ENCODE measurements at places on chromosomes 3 and 15.
A peak's percentile ranks its signal among the peaks of the same experiment; 100 is the strongest.

- DNase-seq = no peak
Observed at GRCh38 chr3:71197841-71198565, 385.5 kb downstream of the FOXP1 start.

DNA sequence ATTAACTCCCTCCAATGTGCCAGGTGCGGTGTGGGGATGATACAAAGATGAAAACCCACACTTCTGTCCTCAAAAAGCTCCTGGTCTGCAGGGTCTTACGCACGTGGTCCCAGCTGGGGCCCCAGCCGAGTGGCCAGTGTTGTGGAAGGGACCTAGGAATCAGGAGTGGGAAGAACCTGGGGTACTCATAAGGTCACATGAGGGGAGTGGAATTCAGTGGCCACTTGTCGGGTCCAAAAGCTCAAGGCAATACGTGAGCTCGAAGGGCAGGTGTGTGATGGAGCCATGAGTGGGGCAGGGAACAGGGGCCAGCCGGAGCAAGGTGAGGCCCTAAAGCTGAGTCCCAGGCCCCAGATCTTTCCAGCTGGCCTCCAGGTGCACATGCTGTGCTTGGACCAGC lies 260.0 kb upstream of the LYSMD4 start:
- DNase-seq = no peak

DNA sequence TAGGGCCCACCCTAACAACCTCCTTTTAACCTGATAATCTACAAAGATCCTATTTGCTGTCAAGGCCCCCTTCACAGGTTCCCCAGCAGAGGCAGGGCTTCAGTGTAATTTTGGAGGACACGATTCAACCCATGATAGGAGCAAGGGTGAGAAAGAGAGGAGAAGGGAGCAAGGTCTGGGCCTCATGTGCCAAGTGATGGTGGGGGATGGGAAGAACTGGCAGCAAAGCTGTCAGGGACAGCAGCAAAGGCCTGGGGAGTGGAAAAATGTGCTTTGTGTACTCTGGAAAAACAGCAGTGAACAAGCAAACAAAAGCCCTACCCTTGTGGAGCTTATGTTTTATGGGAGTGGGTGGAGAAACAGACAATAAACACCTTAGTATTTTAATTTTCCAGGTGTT lies 2.7 kb upstream of the GALNT15 start:
- DNase-seq = no peak

- no peak for DNase-seq
Observed at GRCh38 chr15:35827141-35827540, 281.2 kb upstream of the DPH6 start.

- DNase-seq = no peak
Observed at GRCh38 chr3:190003681-190004123, 117.0 kb downstream of the P3H2 start.

- DNase-seq = no peak
Observed at GRCh38 chr15:98727115-98728040, 79.0 kb downstream of the IGF1R start.

DNA sequence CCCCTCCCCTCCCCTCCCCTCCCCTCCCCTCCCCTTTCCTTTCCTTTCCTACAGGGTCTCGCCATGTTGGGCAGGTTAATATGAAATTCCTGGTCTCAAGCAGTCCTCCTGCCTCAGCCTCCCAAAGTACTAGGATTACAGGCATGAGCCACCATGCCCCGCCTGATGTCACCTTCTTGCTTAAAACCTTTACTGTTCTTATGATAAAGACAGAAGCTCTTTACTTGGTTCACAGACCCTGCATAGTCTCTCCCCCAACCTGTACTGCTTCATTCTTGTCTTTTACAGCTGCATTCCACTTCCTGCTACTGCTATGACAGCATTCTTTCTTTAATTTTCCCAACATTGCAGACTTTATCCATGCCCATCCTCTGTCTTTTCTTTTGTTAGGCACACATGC lies 20.8 kb downstream of the MED12L start:
- no peak for DNase-seq

DNA sequence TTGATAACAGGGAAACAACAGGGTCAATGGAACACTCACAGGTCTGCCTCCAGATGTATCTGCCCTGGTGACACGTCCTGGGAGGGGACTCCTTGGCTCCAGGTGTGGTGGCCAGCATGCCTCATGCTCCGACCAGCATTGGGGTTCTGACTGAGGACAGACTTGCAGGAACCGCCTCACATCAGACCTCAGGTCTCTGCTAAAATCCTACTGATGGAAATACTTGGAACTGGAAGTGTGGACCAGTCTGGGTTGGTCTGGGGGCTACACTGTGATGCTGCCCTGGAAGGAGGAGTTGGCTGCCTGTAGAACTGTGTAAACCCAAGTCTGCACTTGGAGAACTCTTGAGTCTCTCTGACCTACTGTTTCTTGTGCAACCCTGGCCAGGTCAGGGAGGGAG lies 17.1 kb upstream of the KY start:
- DNase-seq = no peak

GRCh38 chr3:155110996-155111901 lies 31.1 kb downstream of the MME start:
- no peak for DNase-seq

DNA sequence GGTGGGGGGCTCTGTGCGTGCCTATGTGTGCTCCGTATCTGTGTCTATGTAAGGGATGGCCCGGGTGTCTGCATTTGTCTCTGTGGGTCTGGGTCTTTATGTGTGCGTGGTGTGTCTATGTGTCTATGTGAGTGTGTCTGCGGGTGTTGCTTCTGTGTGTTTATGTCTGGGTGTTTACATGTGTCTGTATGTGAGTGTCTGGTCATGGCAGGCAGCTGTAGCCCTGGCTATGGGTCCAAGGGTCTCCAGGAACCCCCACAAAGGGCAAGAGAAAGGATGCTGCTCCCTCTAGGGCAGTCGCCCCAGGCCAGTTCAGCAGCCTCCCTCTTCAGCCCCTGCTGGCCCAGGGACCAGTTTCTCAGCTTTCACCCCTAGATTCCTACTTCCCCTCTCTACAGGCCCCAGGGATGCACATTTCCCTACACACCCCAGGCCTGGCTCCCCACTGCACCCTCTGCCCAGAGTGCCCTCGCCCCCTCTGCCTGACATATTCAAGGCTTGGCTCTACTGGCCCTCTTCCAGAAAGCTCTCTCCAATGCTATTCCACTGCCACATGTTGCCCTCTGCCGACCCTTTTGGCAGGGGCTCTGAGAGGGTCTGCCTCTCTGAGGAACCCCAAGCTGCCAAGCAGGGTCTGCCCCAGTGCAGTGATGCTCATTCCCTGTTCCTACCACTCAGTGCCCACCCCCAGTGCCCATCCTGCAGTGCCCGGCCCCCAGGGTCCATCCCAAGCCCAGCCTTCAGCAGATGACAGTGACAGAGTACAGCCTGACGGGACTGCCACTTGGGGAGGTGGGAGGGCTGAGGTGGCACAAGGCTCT lies 1.0 kb upstream of the MYL3 start:
- no peak for DNase-seq

- DNase-seq = no peak
Observed at GRCh38 chr3:116339441-116340028, 105.8 kb downstream of the LSAMP start.

GRCh38 chr3:7573330-7573729 lies 712.4 kb downstream of the GRM7 start:
- DNase-seq = no peak

DNA sequence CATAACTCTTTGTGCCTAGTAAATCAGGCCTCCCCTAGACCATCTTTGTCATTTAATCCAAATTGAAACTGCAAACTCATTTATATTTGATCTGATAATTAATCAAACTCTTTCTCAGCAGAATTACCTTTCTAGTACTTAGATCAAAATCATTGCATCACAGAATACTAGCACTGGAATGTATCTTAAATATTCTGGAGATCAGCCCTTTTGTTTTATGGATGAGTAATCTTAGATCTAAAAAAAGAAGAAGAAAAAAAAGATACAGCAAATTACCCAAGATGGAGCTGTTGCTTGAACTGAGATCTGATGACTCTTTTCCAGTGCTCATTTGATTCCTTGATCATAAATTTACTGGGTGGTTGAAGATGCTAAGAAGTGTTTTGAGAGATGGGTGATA lies 47.9 kb downstream of the NAALADL2 start:
- no peak for DNase-seq

DNA sequence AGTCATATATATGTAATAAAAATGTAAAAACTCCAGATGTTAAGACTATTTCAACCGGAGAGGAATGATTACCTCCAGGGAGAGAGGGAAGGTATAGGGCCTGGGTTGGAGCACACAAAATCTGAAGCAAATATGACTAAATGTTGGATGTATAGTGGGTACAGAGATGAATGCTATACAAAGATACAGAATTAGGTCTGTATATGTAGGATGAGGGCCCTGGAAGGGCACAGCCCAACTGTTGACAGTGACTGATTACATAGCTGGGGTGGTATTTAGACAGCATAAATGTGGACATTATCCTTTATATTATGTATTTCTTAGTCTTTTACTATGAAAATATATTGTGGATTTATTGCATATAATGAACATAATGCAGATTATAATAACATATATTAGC lies 94.4 kb upstream of the SPATA12 start:
- DNase-seq = no peak

DNA sequence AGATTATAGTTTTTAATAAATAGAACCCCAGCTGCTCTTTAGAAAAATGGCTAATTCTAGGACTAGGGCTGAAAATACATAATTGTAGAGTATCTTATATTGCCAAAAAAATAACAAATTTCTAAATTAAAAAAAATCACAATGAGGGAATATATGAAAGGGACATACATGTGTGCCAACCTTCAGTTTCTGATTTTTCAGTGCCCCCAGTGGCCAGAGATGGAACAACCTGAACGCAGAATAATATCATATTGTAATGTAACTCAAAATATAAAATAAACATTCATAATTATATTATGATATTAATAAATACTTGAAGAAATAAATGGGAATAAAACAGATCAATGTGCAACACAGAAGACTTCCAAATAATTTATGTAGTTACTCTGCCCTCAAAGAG lies 460.5 kb downstream of the ZNF385D start:
- no peak for DNase-seq

DNA sequence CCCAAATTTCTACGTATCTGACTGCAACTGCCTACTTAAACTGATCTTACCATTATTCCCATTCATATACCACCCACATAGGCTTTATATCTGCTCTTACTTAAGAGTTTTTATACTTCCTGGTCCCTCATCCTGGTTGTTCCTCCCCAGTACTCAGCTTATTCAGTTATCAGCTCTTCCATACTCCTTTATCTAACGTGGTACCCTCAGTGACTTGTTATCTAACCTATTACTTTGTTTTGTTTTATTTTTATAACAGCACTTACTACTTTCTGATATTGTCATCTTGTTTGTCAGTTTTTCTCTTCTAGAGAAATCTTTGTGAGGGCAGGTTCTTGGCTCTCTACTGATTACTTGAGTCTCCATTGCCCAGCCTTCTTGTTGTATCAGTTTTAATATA lies 100.6 kb downstream of the ZNF609 start:
- DNase-seq = no peak

GRCh38 chr15:94478763-94479162 lies 247.4 kb downstream of the MCTP2 start:
- peak; percentile 49 for DNase-seq

DNA sequence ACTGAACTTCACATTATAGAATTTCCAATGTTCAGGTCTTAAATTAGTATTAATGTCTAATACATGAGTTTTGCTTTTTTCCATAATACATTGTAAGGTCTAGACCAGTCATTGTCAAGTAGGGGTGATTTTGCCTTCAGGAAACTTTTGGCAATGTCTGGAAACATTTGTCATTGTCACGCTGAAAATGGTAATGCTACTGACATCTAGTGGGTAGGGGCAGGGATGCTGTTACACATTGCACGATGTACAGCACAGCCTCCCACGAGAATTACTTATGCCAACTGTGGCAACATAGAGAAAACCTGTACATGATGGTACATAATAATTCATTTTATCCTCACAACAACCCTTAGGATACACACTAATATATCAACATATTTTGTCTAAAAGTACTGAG lies 384.1 kb downstream of the CADM2 start:
- DNase-seq = peak; percentile 2

DNA sequence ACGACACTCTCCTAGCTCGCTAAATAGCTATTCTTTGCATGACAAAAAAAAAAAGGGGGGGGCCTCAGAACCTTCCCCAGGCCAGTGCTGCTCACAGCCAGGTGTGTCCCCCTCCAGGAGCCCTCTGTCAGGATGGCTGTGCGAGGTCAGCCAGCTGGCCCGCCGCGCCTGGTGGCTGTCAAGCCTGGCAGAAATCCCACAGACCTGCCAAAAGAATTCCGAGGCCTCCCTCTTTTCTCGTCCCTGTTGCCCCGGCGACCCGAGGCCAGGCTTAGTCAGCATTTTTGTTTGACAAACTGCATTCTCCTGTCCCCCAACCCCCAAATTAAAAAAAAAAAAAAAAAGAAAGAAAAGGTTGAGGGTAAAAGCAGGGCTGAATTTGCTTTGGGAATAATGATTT lies 61.9 kb downstream of the TM4SF4 start:
- no peak for DNase-seq

DNA sequence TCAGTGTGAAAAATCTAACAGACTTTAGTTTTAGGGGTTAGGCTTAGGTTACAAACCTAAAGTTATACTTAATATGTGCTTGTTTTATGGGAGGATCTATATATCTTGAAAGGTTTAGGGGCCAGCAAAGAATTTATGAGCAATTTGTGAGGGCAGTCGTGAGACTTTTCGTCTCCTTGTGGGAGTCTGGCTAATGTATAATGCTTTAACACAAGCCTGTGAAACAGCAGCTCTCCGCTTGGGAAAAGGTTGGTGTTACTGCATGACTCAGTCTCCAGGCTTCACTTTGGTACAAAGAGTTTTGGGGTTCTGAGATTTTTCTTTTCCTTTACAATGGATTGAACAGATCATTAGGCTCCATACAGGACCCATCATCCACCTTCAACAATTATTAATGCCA lies 79.0 kb upstream of the MFGE8 start:
- DNase-seq = no peak

DNA sequence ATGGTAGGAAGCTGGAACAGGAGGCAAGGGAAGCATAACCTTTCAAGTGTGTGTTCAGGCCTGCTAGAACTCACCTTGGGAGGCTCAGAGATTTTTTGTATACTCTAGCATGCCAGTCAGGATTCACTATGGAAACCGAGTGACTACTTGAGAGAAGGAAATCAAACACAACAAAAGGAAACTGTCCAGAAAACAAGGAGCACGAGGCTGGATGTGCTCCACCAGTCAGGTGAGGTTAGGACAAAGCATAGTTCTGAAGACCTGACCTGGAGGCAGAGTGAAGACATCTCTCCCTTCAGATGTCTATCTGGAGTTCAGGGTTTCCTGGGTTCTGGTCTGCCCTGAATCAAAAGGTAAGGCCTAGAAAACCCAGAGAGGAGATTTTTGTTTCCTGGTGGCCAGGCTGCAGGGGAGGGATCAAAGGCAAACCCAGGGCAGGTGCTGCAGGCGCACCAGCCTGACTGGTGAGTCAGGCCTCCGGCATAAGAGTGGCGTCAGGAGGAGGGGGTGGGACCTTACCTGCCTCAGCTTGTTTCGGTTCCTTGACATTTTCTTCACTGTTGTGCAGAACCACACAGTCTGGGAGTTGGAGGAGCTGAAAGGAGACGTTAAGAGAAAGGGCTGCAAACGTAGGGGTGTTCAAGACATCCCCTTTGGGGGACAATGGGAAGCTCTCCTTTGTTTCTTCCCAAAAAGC lies 52.2 kb upstream of the OSBPL11 start:
- DNase-seq = no peak
